ENCODE measurements at places on chromosomes 3 and 15.
A peak's percentile ranks its signal among the peaks of the same experiment; 100 is the strongest.

GRCh38 chr3:63042833-63043232, 167.6 kb upstream of the CADPS start:
- no peak for DNase-seq

- DNase-seq = no peak
These were observed 12.7 kb upstream of the TMCO5A start for GRCh38 chr15:37921527-37922385.

- DNase-seq = no peak
These were observed 114.4 kb upstream of the IQSEC1 start for GRCh38 chr3:13187593-13187992.

GRCh38 chr15:96337365-96338023, 7.0 kb downstream of the NR2F2 start:
- no peak for DNase-seq

- no peak for DNase-seq
These were observed 102.3 kb downstream of the TPRA1 start for GRCh38 chr3:127488141-127488672.

GRCh38 chr3:97949110-97949485, 23.1 kb downstream of the RIOX2 start:
- no peak for DNase-seq

DNA sequence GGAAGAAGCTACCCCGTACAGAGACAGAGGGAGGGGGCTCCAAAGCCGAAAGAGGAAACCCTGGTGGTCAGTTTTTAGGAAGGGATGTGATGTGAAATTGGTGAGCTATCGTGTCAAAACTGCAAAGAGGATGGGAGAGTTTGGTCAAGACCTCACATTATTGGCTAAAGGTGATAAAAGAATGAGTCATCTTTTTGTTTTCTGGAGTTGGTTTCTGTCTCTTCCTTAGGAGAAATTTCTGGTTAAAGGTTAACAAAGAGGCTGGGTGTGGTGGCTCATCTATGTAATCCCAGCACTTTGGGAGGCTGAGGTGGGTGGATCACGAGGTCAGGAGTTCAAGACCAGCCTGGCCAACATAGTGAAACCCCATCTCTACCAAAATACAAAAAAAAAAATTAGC, 217.8 kb upstream of the CBLB start:
- no peak for DNase-seq

GRCh38 chr3:129045675-129046036, 14.9 kb upstream of the GP9 start:
- DNase-seq = no peak

GRCh38 chr3:82927309-82928253, 1166.1 kb upstream of the GBE1 start:
- DNase-seq = no peak

DNA sequence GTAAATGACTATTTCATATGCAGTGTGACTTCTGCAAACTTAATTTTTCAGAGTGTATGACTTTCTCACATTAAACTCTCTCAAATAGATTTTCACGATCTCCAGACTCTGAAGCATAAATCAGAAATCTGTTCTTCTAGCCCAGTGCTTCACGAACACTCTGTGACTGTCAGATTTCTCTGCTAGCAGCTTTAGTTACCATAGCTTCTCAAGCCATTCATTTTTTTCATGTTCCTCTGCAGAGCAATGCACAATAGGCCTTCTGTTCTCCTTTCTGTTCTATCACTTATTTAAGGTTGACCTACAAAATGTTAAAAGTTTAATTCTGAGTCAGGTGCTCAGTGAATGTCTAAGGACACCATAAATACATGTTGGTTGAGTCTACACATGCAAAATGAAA, 1102.2 kb downstream of the TUSC7 start:
- DNase-seq = no peak

GRCh38 chr3:76871655-76872054, 168.2 kb upstream of the ROBO2 start:
- DNase-seq = no peak

DNA sequence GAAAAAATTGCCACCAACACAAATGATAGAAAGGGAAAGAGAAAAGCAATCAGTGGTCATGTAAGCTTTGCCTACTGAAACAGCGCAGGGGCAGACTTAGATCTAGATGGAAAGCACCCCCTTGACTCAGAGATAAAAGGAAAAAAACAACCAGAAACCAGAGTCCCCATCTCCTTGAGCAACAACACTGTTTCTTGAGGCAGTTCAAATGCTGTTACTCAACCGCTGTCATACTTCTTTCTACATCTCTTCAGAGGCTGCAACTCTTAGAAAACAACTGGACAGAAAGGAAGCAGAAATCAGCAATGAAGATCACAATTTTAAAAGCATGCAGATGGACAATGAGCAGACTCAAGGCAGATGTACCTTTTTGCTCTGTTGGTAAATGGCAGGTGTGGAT, 36.5 kb downstream of the FSIP1 start:
- DNase-seq = no peak

DNA sequence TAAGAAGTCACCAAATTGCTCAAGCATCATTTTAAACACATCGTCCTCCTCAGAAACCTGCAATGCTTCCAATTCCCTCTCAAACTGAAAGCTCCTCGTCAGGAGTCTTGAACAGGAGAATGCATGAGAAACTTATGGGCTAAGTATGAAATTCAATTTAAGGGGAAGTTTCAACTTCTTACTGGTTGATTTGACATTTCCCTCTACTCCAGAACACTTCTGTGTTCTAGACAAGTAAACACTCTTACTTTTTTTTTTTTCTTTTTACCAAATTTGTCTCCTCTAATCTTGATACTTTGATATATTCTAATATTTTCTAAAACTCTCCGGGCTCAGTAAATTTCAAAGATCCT, 181.7 kb downstream of the RSL24D1 start:
- DNase-seq = no peak

DNA sequence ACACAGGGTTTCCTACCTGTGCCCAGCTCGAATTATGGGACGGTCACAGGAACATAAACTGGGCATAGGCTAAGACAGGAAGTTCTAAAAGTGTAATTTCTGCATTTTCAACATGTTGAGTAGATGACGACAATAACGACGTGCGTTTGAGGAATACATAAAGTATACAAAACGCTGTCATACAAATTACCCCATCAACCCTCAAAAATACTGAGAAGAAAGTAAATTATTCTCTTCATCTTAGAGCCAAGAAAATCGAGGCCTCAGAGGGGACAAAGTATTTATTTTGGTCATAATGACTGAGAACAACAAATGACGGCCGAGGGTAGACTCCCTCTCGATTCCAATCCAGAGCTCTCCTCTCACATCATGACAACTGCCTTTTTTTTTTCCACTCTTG, 60.8 kb downstream of the RUBCN start:
- DNase-seq = no peak

GRCh38 chr15:91496754-91497691, 356.5 kb upstream of the SLCO3A1 start:
- DNase-seq = no peak

DNA sequence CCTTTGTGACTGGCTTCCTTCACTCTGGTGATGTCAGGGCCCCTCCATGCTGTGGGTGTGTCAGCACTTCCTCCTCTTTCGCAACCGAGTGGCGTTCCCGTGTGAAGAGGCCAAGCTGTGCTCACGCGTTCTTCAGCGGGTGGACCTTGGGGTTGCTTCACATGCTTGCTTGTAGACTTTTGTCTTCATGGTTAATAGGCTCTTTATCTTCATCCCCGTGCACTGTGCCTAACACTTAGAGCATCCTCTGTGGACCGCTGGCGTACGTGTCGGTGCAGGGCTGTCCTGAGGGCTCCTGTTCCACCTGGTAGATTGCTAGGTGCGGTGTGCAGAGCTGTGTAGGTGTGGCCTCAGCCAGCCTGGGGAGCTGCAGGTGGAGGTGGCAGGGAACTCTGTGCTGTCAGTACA, 182.3 kb downstream of the OR4M2 start:
- DNase-seq = peak; percentile 32

- no peak for DNase-seq
These were observed 120.0 kb downstream of the SLCO3A1 start for GRCh38 chr15:91973481-91973880.

DNA sequence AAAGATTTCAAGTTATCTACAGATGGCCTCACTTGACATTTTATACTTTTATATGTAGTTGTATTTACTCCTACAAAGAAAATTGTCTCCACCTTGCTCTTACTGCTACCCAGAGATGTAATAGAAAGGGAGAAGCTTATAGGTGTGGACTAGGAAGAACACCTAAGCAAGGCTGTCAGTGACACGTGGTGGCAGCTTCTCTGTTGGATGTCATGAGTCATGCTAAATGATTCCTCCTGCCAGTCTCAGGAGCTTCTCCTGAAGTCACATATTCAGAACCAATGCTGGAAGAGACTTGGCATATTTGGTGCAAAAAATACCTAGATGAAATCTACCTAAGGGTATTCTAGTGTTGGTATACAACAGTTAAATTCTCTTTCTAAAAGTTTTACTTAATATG, 184.7 kb downstream of the LRRC3B start:
- DNase-seq = no peak

DNA sequence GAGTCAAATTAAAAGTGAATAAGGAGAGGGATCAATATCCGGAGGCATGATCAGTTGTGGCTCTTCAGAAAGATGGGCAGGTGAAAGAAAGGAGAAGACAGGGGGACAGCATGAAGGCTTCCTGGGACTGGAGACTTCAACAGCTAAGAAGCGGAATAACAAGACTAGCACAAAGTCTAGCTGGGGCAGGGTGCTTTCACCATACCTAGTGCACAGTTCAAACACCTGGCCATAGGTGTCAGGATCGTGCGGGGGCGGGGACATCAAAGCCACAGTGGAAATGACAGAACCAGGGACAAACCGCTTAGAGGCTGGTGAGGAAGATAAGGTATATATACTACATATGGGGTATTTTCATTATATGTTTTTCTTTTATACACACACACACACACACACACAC, 66.2 kb upstream of the FOXP1 start:
- no peak for DNase-seq

GRCh38 chr15:76200083-76200465, 111.2 kb downstream of the ETFA start:
- DNase-seq = no peak

GRCh38 chr3:172369590-172370259, 78.5 kb downstream of the GHSR start:
- DNase-seq = no peak

- no peak for DNase-seq
These were observed 3.0 kb downstream of the CCR9 start for GRCh38 chr3:45889337-45889736.

- no peak for DNase-seq
These were observed 2.0 kb downstream of the RSRC1 start for GRCh38 chr3:158111861-158112260.

GRCh38 chr3:171753665-171754408, 56.4 kb downstream of the PLD1 start:
- DNase-seq = no peak

DNA sequence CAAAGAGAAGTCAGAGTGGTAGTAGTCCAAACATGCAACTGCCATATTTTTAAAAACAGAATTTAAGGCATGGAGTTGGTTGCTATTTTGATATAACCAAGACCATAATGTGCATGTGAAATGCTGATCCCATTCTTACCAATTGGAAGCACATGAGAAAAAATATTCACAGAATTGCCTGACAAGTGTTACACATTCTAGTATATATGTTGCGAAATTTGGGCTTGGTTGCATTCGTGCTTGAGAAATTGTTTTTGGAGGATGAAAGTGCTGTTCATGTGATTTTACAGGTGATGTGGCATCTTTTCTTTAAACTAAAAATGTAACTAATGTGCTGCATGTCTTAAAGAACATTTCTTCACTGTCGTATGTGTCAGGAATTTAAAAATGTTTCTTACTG, 199.7 kb downstream of the CHL1 start:
- no peak for DNase-seq

- no peak for DNase-seq
These were observed 69.6 kb downstream of the ATP10A start for GRCh38 chr15:25793354-25794050.

DNA sequence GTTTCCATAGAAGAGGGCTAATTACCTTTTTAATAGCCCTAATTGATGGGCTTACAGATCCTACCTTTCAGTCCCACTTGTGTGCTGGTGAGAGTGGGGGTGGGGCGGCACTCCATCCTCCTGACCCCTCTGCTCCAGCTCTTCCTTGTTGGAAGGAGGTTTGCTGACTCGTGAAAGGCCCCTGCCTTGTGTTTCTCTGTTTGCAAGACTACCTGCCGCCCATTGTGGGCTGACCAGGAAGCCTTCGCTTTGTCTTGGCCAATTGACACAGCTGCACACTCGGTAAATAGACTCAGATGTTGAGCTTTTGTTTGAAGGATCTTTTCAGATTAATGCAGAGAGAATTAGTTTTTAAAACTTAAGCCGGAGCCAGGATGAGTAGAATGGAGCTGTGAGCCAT, 197.3 kb upstream of the HES1 start:
- DNase-seq = no peak

GRCh38 chr15:59366333-59367021, 6.2 kb downstream of the MYO1E start:
- no peak for DNase-seq

DNA sequence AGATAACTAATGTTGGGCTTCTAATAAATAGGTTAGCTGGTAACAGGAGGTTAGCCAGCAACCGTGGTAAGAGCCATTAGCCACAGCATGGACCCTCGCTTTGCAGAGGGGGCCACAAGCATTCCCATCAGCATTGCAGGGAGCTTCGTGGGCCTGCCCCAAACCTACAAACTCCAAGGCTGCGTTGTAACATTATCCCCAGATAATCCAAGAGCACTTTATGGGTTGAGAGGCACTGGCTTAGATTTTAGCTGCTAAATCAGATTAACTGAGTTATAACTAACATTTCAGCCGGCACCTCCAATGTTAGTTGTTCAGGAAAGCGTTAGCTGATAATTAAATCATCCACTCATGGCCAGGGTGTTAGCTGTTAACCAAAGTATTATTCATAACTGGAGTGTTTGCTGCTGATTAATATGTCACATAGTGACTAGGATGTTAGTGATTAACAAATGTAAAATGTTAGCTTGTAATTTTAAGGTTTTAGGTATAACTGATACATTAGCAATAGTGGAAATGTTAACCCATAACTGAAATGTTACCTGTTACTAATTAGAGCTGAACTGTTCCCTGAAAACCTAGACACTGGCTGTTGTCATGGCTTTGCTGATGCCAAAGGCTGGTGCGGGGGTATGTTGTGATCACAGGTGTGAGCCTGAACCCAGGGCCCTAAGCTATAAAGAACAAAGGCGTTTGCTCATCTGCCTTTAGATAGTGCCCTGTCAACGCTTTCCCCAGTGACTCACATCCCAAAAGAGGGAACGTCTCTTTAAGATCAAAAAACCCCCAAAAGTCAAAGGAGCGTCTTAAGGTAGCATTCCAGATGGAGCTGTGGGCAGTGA, 56.2 kb downstream of the SLC6A6 start:
- no peak for DNase-seq

- no peak for DNase-seq
These were observed 77.6 kb upstream of the POMGNT2 start for GRCh38 chr3:43183456-43183855.

DNA sequence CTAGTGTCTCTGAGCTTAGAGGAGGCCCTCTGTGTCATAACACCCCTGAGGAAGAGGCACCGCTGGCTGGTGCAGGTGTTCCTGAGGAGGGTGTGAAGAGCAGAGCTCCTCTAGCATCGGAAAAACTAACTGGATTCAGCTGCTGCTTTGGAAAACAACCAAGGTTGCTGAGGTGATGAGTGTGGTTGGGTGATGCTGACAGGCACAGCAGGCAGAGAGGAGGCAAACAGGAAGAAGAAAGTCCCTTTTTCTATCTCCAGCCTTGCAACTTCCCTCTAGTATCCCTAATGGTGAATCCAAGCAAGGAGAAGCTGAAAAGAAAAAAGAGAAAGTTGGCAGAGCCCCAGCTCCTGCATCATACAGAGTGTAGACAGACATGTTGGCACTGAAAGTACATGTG, 3.8 kb upstream of the OR4F15 start:
- no peak for DNase-seq

- no peak for DNase-seq
These were observed 3.7 kb downstream of the PBRM1 start for GRCh38 chr3:52682016-52682415.
